Esophagus squamous epithelium (tissue), 5 donors: ENCODE measurements at places on chromosomes 11 and 22.

DNA sequence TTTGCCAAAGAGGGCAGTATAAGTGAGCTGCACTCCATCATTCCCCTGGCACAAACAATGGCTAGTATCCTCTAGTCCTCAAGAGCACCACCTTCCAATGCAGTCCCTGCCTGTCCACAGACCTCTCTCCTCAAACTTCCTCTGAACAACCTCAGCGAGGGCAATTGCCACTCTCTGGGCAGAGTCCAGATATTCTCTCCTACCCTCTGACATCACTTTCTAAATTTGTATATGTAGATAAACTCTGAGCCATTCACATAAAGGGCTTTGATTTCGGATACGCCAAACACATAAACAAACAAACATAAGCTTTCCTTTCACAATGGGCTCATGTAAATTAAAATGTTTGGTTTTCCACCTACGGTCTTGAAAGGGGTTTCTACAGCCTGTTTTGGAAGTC lies 3.0 kb upstream of the SLC43A3 start:
- H3K27ac ChIP-seq: peak overlapping the region; percentile 99
- no peaks in the 10 kb centered on the region for H3K27me3 ChIP-seq
- no peak overlapping the region for H3K4me3 ChIP-seq
- peaks cover 65% of the 10 kb centered on the region for H3K4me1 ChIP-seq

GRCh38 chr11:38332046-38332445 lies 1734.0 kb upstream of the RAG2 start:
- H3K4me3 ChIP-seq: no peak overlapping the region
- no peaks in the 10 kb centered on the region for H3K36me3 ChIP-seq
- H3K4me1 ChIP-seq: no peaks in the 10 kb centered on the region
- H3K27ac ChIP-seq: no peak overlapping the region

GRCh38 chr11:59292611-59293010 lies 66.1 kb upstream of the OR5AN1 start:
- DNase-seq: no peak
- H3K4me1 ChIP-seq: no peaks in the 10 kb centered on the region
- H3K4me3 ChIP-seq: no peak overlapping the region
- no peaks in the 10 kb centered on the region for H3K36me3 ChIP-seq
- H3K27ac ChIP-seq: no peak overlapping the region

DNA sequence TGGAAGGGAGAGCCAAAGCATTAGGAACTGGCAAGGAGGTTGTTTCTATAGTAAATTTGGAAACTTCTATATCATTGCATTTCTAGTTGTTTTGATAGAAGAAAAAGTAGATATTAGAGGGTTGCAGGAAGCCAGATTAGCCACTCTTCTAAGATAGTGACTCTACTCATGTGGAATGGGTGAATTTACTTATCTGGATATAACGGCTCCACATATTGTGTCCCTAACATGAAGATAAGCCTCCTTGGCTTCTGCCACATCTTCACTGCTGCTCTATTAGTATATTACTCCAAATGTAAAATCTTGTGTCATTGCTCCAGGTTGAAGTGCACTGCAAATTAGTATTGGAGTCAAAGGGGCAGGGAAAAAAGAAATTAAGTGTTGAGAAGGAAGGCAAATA lies 283.3 kb downstream of the CASP12 start:
- H3K4me3 ChIP-seq: no peak overlapping the region
- H3K27me3 ChIP-seq: no peaks in the 10 kb centered on the region
- H3K4me1 ChIP-seq: no peaks in the 10 kb centered on the region
- H3K27ac ChIP-seq: no peak overlapping the region

GRCh38 chr11:3156661-3157311 lies 8.3 kb downstream of the OSBPL5 start:
- H3K4me3 ChIP-seq: peak overlapping the region; percentile 44
- DNase-seq: no peak
- H3K4me1 ChIP-seq: peaks cover 99% of the 10 kb centered on the region

GRCh38 chr22:37515901-37516300 lies 3.3 kb downstream of the CARD10 start:
- peaks cover 33% of the 10 kb centered on the region for H3K27me3 ChIP-seq
- H3K27ac ChIP-seq: no peak overlapping the region
- peaks cover 19% of the 10 kb centered on the region for H3K36me3 ChIP-seq
- H3K4me1 ChIP-seq: peaks cover 24% of the 10 kb centered on the region

DNA sequence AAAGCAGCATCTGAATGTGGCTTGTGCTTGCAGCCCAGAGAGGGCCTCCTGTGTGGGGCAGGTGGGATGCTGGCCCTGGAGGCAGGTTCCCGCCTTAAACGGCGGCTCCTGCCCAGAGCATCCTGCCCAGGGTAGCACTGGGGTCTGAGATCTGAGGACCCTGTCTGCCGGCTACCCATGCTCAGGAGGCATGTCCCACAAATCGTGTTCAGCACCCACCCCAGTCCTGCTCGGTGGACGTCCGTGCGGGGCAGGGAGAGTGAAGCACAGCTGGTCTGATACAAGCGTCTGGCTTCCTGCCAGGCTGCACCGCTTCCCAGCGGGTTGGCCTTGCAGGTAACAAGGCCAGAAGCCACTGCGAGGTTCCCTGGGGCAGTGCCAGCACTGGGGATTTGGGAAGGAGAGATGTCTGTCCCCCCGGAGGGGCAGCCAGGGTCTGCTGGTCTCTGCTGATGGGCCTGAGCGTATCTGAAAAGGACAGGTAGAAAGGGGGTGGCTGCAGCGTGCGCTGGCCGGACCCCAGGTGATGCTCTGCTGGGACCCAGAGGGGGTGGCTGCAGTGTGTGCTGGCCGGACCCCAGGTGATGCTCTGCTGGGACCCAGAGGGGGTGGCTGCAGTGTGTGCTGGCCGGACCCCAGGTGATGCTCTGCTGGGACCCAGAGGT lies 3.6 kb downstream of the TRABD start:
- peak overlapping the region; percentile 88 for H3K27ac ChIP-seq
- no peak overlapping the region for H3K4me3 ChIP-seq
- no peaks in the 10 kb centered on the region for H3K27me3 ChIP-seq
- no peak for DNase-seq
- peaks cover 24% of the 10 kb centered on the region for H3K36me3 ChIP-seq
- H3K4me1 ChIP-seq: peaks cover 59% of the 10 kb centered on the region

- H3K4me1 ChIP-seq: peaks cover 6% of the 10 kb centered on the region
- no peaks in the 10 kb centered on the region for H3K36me3 ChIP-seq
- H3K27ac ChIP-seq: peak overlapping the region; percentile 91
- peak overlapping the region; percentile 67 for H3K4me3 ChIP-seq
- no peaks in the 10 kb centered on the region for H3K27me3 ChIP-seq
Measured at GRCh38 chr11:118998388-118998717, 415 bp downstream of the CENATAC start.
